ENCODE measurements at places on chromosomes 1 and 21.

- no peak for DNase-seq
Measured at GRCh38 chr1:178146436-178146835, 52.5 kb downstream of the RASAL2 start.

GRCh38 chr1:64721135-64721534 lies 23.7 kb upstream of the RAVER2 start:
- DNase-seq = no peak

DNA sequence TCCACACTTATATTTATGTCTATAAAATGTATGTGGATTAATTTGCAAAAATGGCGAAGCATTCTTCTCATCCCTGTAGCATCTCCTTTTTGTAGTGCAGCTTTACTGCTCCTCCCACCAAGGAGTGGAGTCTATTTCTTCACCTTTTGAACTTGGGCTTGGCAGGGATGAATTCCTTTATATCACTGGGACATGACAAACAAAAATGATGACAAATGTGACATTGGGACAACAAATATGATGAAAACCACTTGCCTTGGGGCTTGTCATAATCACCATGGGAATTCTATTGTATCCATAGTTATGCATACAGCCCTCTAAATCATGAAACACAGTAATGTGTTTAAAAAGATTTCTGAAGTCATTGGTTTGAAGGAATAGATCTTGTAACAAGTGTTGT lies 155.0 kb downstream of the TNFSF18 start:
- DNase-seq = no peak

DNA sequence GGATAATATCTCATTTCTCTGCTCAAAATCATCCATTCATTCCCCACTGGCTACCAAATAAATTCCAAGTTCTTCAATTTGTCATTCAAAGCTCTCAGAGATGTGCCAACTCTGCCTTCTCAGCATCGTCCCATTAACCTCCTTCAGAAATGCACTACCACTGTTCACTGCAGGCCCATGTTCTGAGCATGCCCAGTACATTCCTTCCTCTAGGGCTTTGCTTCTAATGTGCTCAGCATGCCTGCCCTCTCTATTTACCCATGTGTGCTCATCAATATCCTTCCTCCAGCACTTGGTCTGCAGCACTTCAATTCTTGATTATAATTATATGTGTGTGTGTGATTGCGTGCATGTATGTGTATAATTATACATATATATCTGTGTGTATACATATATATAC lies 36.1 kb upstream of the RGS8 start:
- no peak for DNase-seq

DNA sequence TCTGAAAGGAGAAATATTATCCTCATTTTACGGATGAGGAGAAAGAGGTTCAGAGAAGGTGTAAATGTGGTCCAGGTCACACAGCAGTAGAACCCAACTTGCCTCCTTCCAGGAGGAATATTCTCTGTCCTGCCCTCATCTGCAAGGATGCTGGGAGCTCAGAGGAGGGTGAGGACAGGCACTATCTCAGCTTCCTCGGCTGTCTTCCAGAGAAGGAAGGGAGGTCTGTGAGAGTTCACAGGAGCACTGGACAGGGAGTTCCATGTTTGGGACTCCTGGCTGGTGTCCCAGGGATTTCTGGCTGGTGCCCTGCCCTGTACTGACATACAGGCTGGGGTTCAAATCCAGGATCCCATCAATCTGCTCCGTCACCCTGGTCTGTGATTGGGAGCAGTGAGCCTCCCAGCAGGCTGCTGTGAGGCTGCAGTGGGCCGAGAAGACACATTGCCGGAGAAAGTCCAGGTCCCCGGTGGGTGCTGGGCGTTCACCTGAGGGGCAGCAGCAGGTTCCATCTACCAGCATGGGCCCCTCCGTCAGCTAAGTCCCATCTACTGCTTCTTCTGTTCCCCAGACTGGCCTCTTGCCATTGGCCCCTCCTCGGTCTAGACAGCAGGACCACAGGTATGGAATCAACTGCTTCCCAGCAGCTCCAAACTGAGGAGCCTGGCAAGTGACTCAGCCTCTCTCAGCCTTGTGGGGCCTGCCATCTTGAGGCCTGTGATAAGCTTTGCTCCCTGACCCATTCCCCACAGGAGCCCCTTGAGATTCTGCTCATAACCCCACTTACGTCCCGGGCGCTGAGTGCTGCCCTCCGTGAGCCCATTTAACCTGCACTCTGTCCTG lies 8.5 kb upstream of the BSND start:
- peak; percentile 43 for DNase-seq

DNA sequence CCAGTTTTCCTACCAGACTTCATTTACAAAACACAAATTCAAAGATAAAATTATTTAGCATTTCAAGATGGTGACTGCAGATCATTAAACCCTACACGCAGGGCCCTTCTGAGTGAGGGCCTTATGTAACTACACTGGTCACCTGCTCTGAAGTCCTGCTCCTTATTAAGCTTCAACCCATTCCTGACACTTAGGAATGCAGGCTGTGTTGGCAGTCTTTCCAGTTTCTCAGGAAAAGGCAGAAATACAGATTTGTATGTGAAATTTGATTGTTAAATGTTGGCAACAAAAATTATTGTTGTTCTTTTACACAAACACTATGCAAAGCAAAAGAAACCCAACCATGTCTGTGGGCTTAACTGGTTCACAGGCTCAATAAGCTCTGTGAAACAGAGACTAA lies 25.8 kb upstream of the BCAS2 start:
- DNase-seq = no peak

DNA sequence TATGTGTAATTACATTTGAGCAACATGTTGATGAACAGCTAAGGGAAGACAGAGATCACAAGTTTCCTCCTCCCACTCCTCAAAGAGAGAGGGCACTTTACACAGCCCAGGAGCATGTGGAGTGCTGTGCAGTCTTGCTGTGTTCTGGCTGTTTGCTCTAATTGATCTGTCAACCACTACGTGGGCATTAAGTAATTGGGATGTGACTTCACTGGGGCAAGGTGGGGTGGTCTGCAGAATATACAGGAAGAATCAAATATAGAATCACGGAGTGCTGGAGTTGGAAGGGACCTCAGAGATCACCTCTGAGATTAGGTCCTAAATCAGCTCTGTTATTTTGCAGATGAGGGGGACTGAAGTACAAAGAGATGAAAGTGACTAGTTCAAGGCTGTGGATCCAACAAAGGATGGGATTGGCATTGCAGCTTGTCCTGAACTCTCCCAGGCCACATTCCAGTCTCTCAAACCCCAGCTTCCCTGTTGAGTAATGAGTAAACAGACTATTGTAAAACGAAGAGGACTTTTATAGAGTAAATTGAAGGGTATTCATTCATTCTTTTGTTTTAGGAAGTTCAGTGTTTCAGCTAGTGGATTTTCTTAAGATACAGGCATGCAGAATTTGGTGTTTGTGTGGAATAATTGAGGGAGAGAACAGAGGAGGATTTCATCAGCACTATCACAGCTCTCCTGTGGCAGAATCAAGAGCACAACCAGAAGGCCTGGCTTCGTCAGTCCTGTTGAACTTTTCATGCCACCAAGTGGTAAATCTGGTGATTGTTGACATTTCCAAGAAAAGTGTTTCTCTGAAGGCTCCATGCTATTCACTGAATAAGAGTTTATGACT lies 22.4 kb downstream of the NOS1AP start:
- DNase-seq = peak; percentile 60

GRCh38 chr1:156476501-156477298 lies 23.9 kb downstream of the MEF2D start:
- peak; percentile 68 for DNase-seq

- DNase-seq = no peak
Measured at GRCh38 chr1:22225858-22226589, 83.1 kb upstream of the WNT4 start.

- DNase-seq = no peak
Measured at GRCh38 chr1:3441410-3441847, 13.0 kb upstream of the ARHGEF16 start.

DNA sequence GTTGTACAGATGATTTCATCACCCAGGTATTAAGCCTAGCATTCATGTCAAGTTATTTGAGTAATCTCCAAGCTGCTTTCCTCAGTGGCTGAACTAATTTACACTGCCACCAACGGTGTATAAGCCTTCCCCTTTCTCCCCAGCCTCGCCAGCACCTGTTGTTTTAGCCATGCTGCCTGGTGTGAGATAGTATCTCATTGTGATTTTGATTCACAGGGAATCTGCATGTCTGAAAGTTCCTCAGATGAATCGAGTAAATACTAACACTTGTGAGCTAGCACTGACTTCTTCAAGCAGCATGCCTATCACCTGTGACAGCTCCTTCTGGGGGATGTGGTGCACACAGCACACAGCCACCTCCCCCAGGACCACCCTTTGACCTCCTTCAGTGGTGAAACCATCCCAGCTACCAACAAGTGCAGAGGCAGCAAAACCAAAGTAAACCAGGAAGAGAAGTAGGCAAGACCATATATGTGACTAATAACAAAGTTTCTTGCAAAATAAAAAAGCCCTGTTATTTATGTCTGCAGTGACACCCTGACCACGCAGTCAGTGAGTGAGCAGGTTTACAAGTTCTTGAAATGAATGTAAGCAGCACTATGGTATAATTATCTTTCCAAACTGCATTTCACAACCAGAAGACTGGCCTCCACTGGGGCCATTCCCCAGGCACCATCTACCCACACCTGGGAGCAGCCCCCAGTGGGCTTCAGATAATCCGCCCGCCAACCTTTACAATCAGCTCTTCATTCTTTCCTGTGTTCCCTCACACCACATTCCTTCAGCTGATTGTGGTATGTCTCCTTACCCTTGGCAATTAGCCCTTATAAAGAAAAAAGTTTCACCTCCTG lies 173.8 kb downstream of the ETS2 start:
- DNase-seq = peak; percentile 84
